Fibroblast of skin of scalp (primary cell): ENCODE measurements at places on chromosomes 12 and 14.

DNA sequence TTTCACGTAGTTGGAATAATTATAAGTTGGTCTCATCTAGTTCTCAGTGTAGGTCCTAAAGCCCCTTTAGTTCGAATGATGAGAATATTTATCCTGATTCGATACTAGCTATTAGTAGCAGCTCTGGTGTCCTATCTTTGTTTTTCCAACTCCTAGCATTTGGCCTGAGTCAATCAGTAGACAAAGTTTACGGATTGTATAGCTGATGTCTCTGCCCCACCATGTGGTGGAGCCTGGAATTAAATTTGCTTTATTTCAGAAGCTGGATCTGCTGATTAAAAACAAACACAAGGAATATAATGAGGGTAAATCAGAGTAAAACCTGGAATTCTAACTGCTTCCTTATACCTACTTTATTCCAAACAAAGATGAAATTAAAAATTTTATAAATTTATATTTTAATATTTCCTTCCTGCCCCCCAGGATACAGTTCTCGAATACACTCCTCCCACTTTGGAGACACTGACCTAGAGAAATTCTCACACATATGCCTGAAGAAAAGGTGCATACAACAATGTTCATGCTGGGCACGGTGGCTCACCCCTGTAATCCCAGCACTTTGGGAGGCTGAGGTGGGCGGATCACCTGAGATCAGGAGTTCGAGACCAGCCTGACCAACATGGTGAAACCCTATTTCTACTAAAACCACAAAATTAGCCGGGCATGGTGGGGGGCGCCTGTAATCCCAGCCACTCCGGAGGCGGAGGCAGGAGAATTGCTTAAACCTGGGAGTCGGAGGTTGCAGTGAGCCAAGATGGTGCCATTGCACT, 7.6 kb upstream of the BRMS1L start:
- DNase-seq, result peak; percentile 37

- no peak for DNase-seq
These were observed 20.2 kb upstream of the P2RX4 start for GRCh38 chr12:121189619-121190155.

DNA sequence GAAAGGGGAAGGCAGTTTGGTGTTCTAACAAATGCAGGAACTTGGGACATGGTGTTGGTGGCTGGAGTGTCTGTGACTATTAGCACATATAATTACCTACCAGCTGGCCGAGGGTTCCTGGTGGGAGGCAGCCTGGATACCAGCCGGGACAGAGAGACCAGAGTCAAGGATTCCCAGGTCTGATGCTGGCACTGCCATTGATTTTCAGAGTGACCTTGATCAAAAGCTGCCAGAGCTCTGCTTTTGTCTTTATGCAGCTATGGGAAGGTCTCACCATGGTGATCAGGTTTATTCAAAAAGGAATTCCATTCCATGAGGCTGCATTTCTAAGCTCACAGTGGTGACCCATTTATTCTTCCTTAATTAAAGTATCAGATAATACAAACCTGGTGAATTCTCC, 101.0 kb upstream of the PWP1 start:
- no peak for DNase-seq

- DNase-seq, result peak; percentile 38
These were observed 24.0 kb downstream of the RNF34 start for GRCh38 chr12:121423682-121424623.

GRCh38 chr14:30656190-30656632, 34.1 kb downstream of the SCFD1 start:
- peak; percentile 11 for DNase-seq

GRCh38 chr14:99378782-99379214, 101.9 kb downstream of the SETD3 start:
- peak; percentile 12 for DNase-seq

GRCh38 chr12:131434208-131435125, 276.4 kb upstream of the SFSWAP start:
- no peak for DNase-seq

DNA sequence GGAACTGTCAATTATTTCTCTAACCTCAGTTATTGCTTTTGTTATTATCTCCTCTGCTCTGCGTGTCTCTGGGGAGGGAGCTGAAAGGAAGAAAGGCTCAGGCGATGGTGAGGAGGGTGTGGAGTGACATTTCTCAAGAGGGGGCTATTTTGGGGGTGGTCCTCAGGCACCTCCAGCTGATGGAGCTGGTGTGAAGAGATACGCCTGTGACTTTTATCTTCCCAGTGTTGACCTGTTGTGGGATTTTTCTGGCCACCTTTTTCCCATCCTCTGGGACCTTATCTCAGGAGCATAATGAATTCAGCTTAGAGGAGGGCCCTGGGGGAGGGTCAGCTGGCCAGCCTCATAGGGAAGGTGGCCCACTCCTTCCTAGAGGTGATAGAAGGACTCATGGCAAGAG, 26.4 kb downstream of the KCNA5 start:
- DNase-seq, result no peak

- no peak for DNase-seq
These were observed 1.5 kb upstream of the KTN1 start for GRCh38 chr14:55578511-55578910.
